HCEC 1CT (cell line): ENCODE measurements at places on chromosomes 11 and 22.

GRCh38 chr22:49084206-49084605 lies 743.5 kb downstream of the BRD1 start:
- no peak for DNase-seq

DNA sequence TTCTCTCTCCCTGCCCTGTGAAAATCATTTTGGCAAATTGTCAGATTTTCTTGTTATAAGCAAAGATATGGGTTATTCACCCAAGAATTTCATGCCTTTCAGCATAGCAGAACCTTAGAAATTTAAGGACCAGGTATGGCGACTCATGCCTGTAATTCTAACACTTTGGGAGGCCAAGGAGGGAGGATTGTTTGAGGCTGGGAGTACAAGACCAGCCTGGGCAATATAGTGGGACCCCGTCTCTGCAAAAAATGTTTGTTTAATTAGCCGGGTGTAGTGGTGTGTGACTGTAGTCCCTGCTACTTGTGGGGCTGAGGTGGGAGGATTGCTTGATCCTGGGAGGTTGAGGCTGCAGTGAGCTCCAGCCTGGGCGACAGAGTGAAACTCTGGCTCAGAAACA lies 27.6 kb downstream of the APLP2 start:
- DNase-seq: no peak

- DNase-seq: no peak
Measured at GRCh38 chr22:18028817-18029527, 4.6 kb upstream of the MICAL3 start.

DNA sequence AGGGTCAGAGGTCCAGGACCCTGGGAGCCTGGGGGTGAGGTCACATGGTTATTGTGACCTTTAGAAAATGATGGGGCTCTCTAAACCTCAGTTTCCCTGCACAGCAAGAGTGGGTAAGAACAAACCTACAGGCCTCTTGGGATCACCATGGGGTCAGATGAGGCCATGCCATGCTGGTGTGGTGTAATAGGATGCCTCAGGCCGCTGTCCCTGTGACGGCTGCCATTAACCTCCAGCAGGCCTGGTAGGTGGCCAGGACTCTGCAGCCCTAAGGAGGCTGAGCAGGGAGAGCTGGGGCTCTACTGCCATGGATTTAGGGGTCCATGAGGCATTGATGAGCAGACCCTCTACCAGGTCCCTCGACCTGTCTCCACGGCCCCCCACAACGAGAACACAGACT lies 265.5 kb downstream of the CTTN start:
- no peak for DNase-seq

- no peak for DNase-seq
Measured at GRCh38 chr11:37948258-37948657, 1350.2 kb upstream of the RAG2 start.

DNA sequence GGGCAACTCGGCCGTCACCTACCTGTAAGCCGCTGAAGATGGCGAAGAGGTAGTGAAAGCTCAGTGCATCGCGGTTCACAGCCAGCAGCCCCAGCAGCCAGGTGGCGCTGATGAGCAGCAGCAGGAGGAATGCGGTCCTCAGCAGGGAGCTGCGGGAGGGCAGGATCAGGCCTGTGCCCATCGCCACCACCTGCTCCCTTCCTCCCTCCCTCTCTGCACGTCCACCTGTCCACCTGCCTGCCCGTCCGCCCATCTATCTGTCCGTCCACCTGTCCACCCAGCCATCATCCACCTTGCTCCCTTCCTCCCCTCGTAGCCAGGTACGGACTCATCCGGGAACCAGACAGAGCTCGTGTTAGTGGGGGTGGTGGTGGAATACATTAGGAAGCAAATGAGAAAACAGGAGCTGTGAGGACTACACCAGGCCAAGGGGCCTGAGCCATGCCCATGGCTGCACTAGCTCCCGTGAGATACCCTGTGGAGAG lies 32.2 kb downstream of the TRMU start:
- DNase-seq: no peak

GRCh38 chr22:47082505-47082904 lies 320.1 kb downstream of the TBC1D22A start:
- DNase-seq: no peak

DNA sequence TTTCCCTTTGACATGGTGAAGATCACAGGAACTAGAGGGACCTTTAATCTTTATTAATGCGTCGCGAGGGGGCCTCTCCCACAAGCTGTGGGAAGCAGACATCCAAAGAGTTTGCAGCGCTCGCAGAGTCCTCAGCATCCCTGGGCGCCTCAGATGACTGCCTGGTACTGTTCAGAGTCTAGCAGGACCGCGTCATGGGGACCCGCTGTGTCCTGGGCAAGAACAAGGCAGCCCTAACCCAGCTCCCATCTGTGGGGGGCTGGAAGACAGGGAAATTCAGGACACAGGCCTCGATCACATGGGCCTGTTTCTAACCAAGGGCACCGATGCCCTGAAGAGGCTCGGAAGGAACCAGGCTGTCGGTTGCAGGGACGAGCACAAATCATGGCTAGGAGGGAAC lies 40.0 kb downstream of the CACNG2 start:
- no peak for DNase-seq

GRCh38 chr11:131966667-131967066 lies 596.3 kb downstream of the NTM start:
- DNase-seq: no peak
